Hepatocyte (in vitro differentiated cells): ENCODE measurements at places on chromosomes 7 and 10. TPM values are rescaled to one million over a fixed set of nuclear protein-coding genes. Genes with fewer than 3 reads are reported as not detected.

DNA sequence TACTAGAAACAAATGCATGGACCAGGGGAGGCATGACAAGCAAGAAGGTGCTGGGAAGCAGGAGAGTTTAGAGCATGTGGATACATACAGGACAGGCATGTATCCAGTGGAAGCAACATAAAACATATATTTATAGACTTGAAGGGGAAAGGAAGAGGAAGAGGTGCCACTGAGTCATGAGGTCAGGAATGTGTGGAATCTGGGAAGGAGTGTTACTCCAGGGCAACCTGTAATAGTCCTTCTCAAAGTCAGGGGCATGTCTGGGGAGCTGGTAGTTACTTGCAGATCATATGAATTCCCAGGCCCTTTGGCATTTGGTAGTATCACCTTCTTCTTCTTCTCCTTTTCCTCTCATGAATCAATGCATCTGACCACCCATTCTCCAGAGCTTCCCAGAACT is 246.6 kb downstream of the XPNPEP1 start:
- no peak for DNase-seq

DNA sequence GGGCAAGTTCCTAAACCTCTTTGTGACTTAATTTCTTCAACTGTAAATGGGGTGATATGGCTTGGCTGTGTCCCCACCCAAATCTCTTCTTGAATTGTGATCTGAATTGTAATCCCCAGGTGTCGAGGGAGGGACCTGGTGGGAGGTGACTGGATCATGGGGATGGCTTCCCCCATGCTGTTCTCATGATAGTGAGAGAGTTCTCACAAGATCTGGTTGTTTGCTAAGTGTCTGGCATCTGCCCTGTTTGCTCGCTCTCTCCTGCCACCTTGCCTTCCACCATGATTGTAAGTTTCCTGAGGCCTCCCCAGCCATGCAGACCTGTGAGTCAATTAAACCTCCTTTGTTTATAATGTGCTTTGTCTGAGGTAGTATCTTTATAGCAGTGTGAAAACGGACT is 177.0 kb downstream of the MYOF start:
- no peak for DNase-seq

DNA sequence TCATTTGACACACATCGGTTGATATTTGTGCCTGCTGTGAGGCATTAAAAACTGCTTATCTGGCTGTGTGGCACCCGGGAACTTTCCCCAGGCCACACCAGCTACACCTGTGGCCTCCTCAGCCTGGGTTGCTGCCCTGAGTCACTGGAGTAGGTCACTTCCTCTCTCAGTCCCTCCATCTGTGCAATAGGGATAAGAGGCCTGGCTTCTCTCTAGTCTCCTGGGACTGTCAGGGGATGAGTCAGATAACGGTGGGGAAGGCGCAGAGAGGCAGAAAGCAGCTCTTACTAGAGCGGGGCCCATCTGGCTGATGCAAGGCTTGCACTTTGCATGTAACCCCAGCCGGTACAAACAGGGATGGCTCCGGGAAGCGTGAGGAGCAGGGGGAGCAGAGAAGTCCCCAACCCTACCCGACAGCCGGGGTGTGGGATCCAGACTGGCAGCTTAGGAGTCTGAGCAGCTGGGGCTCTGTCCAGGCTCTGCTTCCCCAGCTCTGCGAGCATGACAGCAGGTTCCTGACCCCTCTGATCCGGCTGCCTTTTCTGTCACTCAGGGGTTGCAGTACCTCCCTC is 34.0 kb downstream of the DNAJB12 start:
- DNase-seq = peak; percentile 92

GRCh38 chr10:2874963-2875362 is 192.4 kb upstream of the PFKP start:
- no peak for DNase-seq

Gene RBM20
- 3.7 and 6.5 TPM in 2 replicates for polyA plus RNA-seq

DNA sequence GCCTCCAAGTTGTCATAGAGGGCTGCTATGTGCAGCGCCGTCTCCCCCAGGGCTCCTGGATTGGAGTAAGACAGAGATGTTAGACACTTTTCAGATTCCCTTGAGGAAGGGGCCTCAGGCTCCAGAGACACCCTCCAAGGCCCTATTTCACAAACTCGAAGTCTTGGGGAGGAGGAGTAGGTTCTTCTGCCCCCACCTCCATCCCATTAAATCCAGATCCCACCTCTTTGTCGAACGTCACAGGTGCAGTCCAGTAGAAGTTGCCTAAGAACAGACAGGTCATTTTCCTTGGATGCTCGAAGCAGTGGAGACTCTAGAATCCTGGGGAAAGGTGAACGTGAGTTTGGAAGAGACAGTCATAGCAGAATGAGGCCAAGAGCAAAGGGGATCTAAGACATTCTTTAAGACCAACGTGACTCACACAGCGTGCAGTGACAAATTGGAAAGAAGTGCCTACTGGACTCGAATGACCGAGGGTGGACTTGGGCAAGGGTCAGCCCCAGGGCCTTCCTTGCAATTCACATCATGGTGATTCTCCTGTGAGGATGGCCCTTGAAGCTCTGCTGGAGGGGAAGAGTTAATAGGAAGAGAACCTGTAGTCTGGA is 3.3 kb downstream of the TRPV5 start:
- no peak for DNase-seq

- DNase-seq = peak; percentile 82
Measured at GRCh38 chr10:71396084-71396710, 523 bp upstream of the CDH23 start.

GRCh38 chr7:15751191-15751701 is 64.8 kb upstream of the MEOX2 start:
- no peak for DNase-seq

DNA sequence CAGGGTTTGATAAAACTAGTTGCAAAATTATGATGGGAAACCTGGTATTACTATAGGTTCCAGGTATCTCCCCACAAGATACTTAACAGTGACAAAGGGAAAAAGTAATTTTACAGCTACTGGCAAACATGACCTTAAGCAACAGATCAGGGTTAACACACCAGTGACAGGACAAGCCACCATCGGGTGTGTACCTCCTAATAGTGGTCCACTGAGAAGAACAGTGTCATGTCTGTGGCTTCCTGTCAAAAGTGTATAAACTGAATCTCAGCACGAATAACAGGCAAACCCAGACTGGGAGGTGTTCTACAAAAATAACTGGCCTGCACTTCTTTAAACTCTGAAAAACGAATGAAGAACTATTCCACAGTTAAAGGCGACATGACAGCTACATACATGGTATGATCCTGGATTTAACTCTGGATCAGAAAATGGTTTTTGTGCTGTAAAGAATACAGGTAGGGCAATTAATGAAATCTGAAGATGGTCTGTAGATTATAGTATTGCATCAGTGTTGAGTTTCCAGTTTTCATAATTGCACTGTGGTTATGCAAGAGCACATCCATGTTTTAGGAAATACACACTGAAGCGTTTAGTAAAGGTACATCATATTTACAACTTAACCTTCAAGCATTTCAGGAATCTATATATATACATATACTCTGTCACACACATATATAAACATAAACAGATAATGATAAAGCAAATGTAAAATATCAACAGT is 32.0 kb upstream of the ARMS2 start:
- DNase-seq = no peak

Gene FAM25A
- 0.57 TPM in 1 of 2 replicates, not detected in the other for polyA plus RNA-seq

DNA sequence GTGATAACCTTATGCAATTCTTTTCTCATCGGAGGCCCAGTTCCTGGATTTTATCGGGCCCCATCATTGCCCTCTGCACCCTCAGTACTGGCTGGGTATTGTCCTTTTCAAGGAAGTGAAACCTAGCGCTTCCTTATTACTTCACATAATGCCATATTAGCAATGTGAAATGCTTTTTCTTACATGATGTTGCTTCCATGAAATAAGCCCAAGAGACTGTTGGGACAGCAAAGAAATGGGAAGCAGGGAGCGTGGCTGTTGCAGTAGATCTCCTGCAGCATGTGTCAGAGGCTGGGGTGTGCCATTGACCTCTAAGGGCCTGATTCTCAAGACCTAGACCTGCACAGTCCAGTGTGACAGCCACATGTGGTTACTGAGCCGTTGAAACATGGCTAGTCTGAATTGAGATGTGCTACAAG is 8.1 kb downstream of the CHN2 start:
- no peak for DNase-seq

GRCh38 chr7:47931005-47932004 is 17.0 kb downstream of the PKD1L1 start:
- no peak for DNase-seq

GRCh38 chr7:98862716-98863420 is 6.9 kb downstream of the TMEM130 start:
- no peak for DNase-seq

GRCh38 chr10:8640301-8640700 is 585.8 kb downstream of the GATA3 start:
- no peak for DNase-seq

- no peak for DNase-seq
Measured at GRCh38 chr10:106181501-106181900, 983.0 kb downstream of the SORCS1 start.

DNA sequence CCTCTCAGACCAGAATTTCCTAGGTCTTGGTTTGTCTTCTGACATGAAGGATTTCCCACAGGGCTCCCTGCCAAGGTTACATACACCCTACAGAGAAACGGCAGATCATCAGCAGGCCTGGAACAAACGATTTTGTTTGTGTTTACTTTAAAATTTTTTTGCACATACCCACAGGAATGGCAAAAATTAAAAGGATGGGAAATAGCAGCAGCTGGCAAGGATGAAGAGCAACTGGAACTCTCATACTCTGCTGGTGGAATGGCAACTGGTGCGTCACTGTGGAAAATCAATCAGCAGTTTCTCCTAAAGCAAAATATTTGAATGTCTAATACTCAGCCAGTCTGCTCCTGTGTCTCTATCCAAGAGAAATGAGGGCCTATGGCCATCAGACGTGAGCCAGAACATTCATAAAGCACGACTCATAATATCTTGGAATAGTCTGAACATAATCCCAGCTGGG is 6.5 kb downstream of the BAIAP2L1 start:
- peak; percentile 24 for DNase-seq
